Activated naive CD8-positive, alpha-beta T cell treated with anti-CD3 and anti-CD28 coated beads, Interleukin-2, amount 10 ng/mL, durations not matched to agents 7 days and 5 days (primary cell): ENCODE measurements at places on chromosomes 2 and 18.

- DNase-seq: no peak
Observed at GRCh38 chr2:142952793-142953494, 75.5 kb downstream of the KYNU start.

DNA sequence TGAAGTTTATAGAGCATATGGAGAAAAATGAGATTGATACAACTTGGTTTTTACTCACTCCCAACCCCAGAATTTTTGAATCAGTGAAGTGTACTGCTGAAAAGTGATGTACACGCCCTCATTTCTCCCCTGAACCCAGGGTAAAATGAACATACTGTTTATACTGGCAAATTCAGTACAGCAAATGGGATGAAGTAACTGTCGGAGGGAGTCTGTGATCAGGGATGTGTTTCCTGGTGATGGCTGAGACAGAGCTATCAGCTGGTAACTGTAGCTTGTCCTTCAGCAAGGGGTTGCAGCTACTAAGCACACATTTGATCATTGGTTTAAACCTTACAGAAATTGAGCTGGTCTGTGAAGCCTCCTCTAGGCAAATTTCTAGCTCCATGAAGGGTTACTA, 191.6 kb downstream of the PTPRM start:
- DNase-seq: no peak

- DNase-seq: no peak
Observed at GRCh38 chr2:149894760-149895159, 307.2 kb upstream of the MMADHC start.

GRCh38 chr2:181176540-181176939, 196.1 kb downstream of the UBE2E3 start:
- DNase-seq: no peak

- DNase-seq: no peak
Observed at GRCh38 chr18:58866066-58866772, 1.5 kb downstream of the ZNF532 start.
